Stimulated activated CD8-positive, alpha-beta memory T cell treated with anti-CD3 and anti-CD28 coated beads, Interleukin-7, amount 100 ng/mL, for 1 hour (primary cell): ENCODE measurements at places on chromosomes 11 and 22.

GRCh38 chr22:29133603-29134133 lies 60.8 kb downstream of the KREMEN1 start:
- DNase-seq, result no peak

DNA sequence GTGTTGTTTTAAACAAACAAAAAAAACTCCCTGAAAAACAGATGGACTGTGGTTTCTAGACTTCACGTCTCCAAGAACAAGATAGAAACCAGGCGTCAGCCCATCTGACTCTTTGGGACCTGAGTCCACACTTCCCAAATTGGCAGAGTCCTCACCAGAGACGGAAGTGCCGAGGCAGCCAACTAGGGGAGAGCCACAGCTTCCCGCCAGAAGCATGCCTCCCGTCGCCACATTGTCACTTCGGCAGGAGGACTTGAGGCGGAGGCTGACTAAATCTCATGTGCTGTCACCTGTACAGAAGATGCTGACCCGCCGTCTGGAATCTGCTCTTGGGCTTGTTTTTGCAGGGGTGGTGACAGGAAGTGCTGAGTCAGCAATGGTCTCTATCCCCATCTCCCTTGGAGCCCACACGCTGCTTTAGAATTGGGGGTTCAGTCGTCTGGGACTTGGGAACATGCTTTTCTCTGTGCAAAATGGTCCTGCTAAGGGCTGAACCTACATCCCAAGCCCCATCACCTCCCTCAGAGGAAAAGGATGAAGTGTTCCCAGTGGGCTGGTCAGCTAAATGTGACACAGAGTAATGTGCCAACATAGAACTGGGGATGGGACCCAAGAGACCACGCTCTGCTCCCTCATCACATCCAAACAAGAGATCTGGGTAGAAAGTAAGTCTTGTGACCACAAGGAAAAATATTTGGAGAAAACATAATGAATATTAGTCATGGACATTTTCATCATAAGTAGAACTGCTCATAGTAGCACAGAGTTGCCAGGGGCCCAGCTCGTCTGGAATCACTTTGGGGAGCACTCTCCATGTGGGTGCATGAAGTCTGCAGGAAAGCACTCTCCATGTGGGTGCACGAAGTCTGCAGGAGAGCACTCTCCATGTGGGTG lies 152.9 kb downstream of the SNX19 start:
- no peak for DNase-seq

GRCh38 chr11:33670250-33671011 lies 30.2 kb downstream of the C11orf91 start:
- DNase-seq, result no peak

GRCh38 chr11:128496692-128497060 lies 90.7 kb downstream of the ETS1 start:
- no peak for DNase-seq

DNA sequence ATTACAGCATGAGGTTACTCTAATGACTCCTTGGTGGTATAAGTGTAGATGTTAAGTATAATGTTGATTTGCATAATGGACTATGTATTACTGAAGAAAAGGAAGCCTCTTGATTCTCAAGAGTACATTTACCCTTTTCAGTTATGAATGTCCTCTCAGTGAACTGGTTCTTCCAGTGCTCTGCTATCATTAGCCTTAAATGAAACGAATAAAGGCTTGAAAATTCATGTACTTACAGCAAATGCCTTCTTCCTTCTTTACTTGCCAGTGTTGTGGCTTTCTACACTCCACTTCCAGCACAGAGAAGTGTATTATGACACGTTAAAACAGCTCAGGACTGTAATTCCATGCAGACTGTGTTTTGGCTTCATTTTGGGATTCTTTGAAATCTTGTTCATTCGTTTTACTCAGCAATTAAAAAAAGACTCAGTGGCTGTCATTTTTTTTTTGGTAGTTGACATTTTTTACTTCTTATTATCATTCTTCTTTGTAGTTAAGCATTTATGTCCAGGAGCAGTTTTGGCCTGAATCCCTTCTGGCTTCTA lies 96.9 kb downstream of the MTMR3 start:
- DNase-seq, result no peak

DNA sequence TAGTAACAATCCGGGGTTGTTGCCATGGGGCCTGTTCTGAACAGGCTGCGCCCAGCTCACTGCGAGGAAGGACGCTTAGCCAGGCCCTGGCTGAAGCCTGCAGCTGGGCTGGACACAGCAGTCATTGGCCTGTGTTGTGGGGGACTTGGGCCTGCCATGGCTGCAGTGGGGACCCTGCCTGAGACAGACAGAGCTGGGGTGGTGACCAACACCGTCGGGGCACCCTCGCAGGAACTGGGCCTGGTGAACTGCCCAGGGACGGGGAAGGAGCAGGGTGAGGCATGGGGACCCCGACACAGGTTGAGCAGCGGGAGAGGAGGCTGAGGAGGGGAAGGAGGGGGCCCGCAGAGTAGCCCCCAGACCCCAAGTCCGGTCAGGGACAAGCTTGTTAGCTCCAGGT lies 8.9 kb downstream of the PHLDA2 start:
- no peak for DNase-seq

- no peak for DNase-seq
Observed at GRCh38 chr11:109911488-109911887, 181.7 kb upstream of the ZC3H12C start.

GRCh38 chr22:37187891-37188761 lies at the start of gene C1QTNF6:
Gene C1QTNF6, minus strand, starts transcription at chr22:37188247. Its CDS starts 34 bp downstream, at chr22:37188213.
- no peak for DNase-seq
